ENCODE measurements at places on chromosomes 12 and 14.

GRCh38 chr12:132465269-132466190, 24.4 kb upstream of the FBRSL1 start:
- DNase-seq = no peak

GRCh38 chr12:3607039-3607720, 116.2 kb downstream of the PRMT8 start:
- DNase-seq = no peak

DNA sequence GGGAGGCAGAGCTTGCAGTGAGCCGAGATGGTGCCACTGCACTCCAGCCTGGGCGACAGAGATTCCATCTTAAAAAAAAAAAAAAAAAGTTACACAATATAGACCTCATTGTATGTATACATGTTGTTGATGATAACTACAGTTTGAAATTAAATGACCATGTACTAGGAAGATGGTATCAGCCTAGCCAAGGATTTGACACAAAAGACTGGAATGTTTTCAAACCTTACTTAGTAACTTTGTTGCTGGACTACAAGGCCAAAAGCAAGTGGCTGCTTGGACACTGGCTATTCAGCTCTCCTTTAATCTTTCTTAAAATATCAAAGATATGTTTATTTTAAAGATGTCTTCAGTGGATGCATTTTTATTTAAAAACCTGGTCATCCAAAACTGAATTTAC, 18.9 kb upstream of the NUDT4 start:
- no peak for DNase-seq

DNA sequence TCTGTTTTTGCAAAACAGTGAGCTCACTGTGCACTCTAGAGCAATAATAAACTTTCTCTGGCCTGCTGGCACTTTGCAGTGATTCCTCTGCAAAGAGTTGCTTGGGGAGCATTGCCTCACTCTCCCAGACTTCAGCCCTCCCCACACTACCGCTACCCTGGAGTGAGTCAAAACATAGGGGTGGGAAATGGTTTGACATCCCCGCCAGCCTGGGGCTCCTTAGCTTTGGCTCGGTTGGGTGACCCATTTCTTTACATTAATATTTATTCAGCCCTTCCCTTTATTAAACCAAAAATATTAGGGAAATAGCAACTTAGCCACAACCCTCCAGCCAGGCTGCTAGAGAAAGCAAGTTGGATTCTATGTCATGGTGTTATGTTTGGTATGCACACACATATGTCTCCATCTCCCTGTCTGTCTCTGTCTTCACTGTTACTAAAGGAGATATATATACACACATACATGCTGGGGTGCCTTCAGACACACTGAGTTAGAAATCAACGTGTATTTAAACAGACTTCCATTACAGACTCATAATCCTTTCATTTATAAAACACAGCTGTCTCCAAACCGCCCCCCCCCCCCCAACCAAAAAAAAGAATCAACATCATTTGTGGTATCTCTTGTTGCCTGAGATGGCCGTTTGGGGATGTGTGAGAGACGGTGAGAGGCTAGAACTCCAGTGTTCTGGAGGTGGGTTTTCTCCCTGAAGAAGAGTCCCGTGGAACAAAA, 3.4 kb upstream of the IRF2BPL start:
- DNase-seq = no peak

DNA sequence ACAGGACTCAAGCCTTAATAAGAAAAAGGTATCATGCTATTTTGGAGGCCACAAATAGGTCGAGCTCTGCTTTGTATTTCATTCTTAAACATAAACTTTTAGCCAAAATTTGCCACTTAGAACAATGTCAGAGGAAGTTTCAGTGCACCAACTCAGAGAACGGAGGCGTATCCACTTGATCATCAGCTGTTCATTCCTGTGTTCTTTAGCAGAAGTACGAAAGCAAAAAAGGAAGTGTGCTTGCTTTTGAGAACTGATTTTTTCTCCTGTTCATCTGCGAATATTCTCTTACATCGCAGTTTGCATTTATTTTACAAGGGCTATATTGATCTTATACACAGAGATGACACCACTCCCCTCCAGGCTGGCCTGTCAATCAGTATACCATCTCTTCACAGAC, 188.6 kb upstream of the SOX5 start:
- no peak for DNase-seq

DNA sequence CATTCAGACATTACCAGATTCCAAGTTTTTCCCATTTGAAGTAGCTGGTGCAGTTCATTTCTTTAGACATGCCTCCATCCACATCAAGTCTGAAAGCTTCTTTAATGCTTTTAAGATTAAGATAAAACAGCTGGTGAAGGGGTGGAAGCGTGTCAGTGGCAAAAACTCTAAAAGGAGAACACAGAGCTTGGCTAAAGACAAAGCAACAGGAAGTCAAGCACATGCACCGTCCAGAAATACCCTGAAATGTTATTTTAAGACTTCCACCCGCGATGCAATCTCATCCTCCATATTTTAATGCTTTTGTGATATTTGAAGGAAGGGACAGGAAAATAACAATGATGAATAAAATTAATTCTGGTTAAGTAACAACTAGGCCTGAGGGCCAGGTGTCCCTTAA, 31.8 kb downstream of the PPM1H start:
- no peak for DNase-seq

GRCh38 chr12:66048835-66049537, 81.6 kb downstream of the LLPH start:
- no peak for DNase-seq

DNA sequence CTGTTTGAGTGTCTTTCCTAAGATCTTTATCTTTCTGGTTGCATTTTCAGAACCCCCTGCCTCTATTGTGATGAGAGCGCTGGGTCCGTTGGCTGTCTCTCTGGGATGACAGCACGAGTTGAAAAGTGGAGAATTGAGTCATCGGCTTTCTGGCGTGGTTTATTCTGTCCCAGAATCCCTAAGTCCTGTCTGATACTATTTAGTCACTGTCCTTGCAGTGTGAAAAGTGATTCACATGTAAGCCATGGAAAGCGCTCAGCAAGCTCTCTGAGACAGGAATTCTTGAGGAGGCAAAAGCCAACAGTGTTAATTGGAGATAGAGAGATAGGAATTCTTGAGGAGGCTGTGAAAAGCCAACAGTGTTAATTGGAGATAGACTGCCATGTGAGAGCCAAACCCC, 121.7 kb downstream of the CHST11 start:
- no peak for DNase-seq

Data from NCI-H187 (cell line).